ENCODE measurements at places on chromosomes 5 and 9.

GRCh38 chr5:56110646-56111403, 116.1 kb upstream of the IL6ST start:
- no peak for DNase-seq

DNA sequence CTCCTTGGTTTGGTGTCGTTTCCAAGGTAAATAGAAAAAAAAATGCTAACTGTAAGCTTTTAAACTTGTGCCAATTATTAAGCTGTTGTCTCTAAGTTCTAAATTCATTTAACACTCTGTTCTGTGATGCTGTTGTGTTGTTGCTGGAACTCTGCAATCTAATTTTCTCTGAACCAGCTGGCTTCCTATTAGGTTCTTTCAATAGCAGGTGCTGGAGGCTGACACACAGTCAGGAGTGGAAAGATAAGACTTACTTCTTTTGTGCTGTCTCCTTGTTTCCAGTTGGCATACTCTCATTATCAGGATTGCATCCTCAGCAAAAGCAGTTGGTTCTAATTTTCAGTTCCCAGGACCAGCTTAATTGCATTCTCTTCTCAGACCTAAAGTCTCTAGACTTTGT, 1252.6 kb upstream of the NUDT12 start:
- no peak for DNase-seq

- DNase-seq = no peak
Measured at GRCh38 chr5:177601126-177601525, 1.2 kb downstream of the B4GALT7 start.

GRCh38 chr5:78879516-78879915, 105.6 kb downstream of the ARSB start:
- DNase-seq = no peak

DNA sequence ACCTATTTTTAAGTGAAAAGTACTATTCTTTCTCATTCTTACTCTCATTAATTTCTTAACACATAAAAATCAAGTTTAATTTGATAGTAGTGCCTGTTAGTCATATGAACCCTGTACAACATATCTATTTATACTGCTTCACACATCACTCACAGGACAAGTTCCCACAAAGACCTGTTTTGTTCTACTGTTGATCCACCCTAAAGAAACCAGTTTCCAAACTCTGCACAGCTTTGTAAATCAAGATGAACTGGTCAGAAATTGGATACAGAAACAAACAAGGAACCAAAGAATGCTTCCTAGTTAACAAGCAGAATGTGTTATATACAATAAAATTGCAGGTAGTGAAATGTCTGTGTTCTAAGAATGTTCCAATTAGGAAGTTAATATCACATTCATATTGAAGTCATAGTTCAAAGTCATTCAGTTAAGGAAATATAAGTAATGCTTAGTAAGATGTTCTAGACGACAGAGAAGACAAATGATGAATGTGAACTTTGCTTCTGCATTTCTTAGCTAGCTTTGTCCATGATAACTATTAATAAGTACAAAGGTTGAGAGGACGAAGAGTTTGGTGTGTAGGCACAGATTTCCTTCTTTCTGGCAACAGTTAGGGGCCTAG, 33.4 kb downstream of the C9orf85 start:
- no peak for DNase-seq

DNA sequence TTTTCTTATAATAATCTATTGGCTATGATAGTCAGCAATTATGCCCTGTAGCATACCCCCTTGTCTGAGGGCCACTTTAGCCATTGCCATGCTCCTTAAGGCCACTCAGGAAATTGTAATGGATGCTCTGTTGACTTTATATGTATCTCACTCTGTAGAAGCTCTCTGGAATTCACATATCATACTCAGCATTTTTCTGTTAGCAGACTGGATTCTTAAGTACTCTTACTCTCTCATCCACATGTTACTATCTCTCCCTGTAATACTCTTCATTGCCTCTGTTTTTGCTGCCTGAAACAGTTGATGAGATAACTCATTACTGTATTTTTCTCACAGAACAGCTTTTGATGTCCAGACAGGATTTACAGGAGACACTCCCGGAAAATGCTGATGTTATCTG, 24.2 kb downstream of the TMEM232 start:
- DNase-seq = no peak

DNA sequence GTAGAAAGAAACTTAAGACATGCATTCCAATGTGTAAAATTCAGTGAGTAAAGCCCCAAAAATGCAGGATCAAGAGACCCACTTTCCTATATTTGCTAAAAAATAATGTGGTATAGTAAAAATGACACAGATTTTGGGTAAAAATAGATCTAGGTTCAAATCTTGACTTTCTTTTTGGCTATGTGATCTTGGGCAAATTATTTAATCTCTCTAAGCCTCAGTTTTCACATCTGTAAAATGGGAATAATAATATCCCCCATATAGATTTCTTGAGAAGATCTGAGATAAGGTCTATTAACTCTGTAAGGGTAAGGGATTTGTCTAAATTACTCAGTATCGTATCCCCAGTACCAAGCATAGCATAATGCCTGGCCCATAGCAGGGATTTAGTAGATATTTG, 172.3 kb downstream of the CARTPT start:
- DNase-seq = no peak

DNA sequence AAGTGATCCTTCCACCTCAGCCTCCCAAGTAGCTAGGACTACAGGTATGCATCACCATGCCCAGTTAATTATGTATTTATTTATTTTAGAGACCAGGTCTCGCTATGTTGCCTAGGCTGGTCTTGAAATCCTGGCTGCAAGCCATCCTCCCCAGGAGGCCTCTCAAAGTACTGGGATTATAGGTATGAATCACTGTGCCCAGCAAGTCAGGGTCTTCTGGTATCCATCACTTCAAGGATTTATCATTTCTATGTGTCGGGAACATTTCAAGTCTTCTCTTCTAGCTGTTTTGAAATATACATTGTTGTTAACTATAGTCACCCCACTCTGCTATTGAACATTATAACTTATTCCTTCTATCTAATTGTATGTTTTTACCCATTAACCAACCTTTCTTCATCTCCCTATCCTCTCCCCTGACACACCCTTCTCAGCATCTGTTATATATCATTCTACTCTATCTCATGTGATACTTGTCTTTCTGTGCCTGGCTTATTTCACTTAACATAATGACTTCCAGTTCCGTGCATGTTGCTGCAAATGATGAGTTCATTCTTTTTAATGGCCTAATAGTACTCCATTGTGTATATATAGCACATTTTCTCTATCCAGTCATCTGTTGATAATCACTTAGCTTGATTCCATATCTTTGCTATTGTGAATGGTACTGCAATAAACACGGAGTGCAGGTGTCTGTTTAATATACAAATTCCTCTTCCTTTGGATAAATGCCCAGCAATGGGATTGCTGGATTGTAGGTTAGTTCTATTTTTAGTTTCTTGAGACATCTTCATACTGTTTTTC, 26.4 kb downstream of the UTP15 start:
- no peak for DNase-seq

DNA sequence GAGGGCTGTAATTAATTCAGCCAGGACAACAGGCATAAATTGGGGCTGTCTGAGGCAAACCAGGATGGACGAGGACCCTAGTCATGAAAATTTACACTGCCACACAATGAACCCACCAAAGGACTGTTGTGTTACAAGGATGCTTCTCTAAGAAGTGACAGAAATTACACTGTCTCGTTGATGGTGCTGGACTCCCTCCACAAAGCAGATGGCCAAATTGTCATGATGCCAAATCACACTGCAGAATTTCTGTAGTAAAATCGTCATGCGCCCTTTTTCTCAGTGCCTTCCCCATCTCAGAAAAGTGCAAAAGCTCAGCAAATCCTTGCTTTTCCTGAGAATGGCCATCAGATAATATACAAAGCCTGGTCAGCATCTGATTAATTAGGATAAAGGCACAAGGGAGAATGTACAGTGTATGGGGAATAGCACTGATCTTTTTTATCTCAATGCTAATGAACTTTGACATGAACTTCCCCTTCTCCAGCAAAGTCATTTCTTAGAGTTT, 545.8 kb downstream of the CSNK1G3 start:
- no peak for DNase-seq

DNA sequence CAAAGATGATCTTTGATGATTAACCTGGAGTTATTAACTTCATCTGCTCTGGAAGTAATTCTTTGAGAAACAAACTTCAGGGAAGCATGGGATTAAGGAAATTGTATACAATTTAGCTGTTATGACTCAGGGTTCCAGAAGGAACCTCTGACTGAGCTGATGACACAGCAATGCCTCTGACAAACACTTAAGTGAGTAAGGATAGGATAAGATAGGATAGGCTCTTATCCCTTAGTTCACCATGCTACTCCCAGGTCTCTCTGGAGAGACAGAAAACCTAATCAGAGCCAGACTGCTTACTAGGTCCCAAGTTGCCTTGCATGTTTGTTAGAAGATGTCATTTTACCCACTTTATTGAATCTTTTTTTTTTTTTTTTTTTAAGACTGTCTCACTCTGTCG, 12.6 kb upstream of the TMEM38B start:
- no peak for DNase-seq

DNA sequence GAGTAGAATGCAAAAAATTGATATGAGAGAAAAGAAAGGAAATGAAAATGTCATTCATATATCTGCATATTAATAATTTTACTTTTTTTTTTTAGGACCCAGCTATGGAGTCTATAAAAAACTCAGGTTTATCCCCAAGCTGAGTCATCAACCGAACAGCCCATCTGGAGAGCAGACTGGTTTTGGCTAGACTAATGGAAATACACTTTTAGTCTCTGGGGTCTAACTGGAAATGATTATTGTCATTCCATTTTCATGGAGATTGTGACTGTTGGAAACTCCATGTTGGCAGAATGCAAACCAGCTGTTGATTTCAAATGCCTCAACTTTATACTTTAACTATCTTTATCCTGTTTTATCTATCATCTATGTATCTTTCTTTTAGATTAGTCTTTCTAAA, 28.7 kb downstream of the ANXA1 start:
- DNase-seq = no peak

DNA sequence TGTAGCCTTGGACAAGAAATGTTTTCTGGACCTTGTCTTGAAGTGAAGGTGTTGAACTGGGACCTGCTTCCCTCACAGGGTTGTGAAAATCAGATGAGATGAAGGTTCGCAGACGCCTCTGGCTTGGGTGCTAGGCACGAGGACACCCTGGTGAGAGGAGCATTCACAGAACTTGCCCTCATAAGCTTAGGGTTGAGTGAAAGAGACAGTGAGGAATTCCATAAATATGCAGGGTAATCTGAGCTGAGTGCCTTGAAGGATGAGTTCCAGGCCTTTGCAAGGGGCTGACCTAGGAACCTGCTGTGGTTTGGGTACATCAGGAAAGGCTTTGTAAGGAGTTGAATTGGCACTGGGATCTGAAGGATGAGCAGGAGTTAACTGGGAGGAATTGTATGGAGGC, 75.7 kb upstream of the SAP30L start:
- DNase-seq = no peak
